ENCODE measurements at places on chromosomes 5 and 9. TPM values are rescaled to one million over a fixed set of nuclear protein-coding genes. Genes with fewer than 3 reads are reported as not detected.

- no peak for DNase-seq
- H3K36me3 ChIP-seq = no peaks in the 10 kb centered on the region
- no peak overlapping the region for H3K27ac ChIP-seq
- no peak overlapping the region for H3K4me3 ChIP-seq
- no peaks in the 10 kb centered on the region for H3K4me1 ChIP-seq
- peaks cover 2% of the 10 kb centered on the region for H3K27me3 ChIP-seq
These were observed 72.8 kb upstream of the ZNF608 start for GRCh38 chr5:124819201-124819600.

GRCh38 chr5:103207653-103208052 is 50.9 kb upstream of the MACIR start:
- peaks cover 30% of the 10 kb centered on the region for H3K36me3 ChIP-seq
- H3K27me3 ChIP-seq = no peaks in the 10 kb centered on the region
- DNase-seq = no peak
- H3K27ac ChIP-seq = peak overlapping the region; percentile 79

DNA sequence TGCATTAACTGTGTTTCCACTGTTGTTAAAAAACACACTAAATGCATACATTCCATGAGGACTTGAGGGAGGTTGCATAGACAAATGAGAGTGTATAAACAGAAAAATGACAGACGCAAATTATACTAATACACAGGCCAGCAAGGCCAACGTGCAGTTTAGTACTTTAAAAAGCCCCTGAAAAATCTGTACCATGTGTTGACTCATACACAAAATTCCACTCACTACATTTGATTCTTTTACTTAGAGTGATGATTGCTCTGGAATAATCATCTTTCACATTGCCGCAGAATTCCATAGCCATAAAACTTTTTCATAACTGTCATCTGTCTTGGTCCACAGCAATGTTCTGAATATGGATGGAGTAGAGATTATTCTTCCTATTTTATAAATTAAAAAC is 215.7 kb downstream of the FAM114A2 start:
- no peaks in the 10 kb centered on the region for H3K27me3 ChIP-seq
- no peak overlapping the region for H3K4me3 ChIP-seq
- no peaks in the 10 kb centered on the region for H3K36me3 ChIP-seq
- no peak for DNase-seq
- H3K27ac ChIP-seq = no peak overlapping the region

- no peak overlapping the region for H3K4me3 ChIP-seq
- no peak for DNase-seq
- H3K27ac ChIP-seq = no peak overlapping the region
These were observed 5.5 kb upstream of the SLC6A19 start for GRCh38 chr5:1195916-1196315.

- H3K27me3 ChIP-seq = no peaks in the 10 kb centered on the region
- peak; percentile 38 for DNase-seq
- peaks cover 43% of the 10 kb centered on the region for H3K4me1 ChIP-seq
- H3K27ac ChIP-seq = peak overlapping the region; percentile 85
These were observed 451.8 kb downstream of the RAB3C start for GRCh38 chr5:59034498-59035186.

DNA sequence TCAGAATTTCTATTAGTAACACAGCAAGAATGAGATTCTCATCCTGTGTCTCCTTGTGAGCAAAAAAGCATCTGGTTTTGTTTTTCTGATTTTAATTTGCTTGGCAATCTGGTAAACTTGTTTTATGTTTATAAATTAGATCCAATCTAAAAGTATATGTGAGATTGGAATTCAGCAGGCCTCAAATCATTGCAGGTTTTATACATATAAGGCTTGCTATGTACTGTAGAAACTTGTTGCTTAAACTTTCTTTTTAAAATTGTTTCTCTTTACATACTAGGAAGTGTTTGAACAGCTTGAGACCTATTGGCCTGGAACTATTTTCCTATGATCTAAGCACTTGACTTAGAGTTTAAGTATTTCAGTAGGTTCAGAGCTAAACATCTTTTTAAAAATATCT is 1037.8 kb downstream of the NR2F1-AS1 start:
- no peak overlapping the region for H3K27ac ChIP-seq
- H3K4me1 ChIP-seq = no peaks in the 10 kb centered on the region
- no peaks in the 10 kb centered on the region for H3K27me3 ChIP-seq
- H3K36me3 ChIP-seq = no peaks in the 10 kb centered on the region
- no peak overlapping the region for H3K4me3 ChIP-seq

DNA sequence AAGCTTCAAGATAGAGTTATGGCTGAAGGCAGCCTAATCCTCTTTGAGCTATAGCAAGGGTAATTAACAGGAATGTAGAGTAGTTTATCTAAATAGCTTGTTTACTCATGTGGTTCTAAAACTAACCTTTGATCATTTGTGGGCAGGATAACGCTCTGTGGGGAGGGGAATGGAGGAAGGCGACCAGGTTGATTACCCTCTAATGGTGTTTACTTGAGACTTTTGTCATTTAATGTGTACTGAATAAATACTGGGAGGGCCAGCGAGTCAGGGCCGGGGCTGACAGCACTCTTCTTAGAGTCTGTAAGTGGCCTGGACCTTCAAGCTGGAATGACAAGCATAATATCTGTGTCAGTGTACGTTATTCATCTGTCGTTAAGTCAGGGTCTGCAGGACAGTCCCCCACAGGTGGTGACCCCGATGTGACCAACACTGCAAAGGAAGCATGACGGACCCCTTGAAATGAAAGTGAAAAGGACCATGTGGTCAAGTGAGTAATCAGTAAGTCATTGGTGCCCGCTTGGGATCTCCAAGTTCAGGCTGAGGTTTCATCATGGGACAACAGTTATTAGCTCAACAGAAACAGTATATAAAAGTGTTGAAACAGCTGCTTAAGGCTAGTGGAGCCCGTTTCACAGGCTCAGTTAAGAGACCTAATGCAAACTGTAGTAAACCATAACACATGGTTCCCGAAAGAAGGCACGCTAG is 162.6 kb downstream of the CPLANE1 start:
- H3K27ac ChIP-seq = no peak overlapping the region
- H3K36me3 ChIP-seq = peaks cover 7% of the 10 kb centered on the region
- no peak overlapping the region for H3K4me3 ChIP-seq
- no peaks in the 10 kb centered on the region for H3K27me3 ChIP-seq

GRCh38 chr5:161086461-161086860 is 234.4 kb upstream of the ATP10B start:
- no peaks in the 10 kb centered on the region for H3K27me3 ChIP-seq
- H3K4me3 ChIP-seq = no peak overlapping the region
- H3K4me1 ChIP-seq = no peaks in the 10 kb centered on the region
- no peaks in the 10 kb centered on the region for H3K36me3 ChIP-seq
- H3K27ac ChIP-seq = no peak overlapping the region

GRCh38 chr9:84969084-84969483 is 299.6 kb downstream of the NTRK2 start:
- H3K27me3 ChIP-seq = peaks cover 5% of the 10 kb centered on the region
- H3K27ac ChIP-seq = no peak overlapping the region
- no peak overlapping the region for H3K4me3 ChIP-seq
- no peak for DNase-seq
- no peaks in the 10 kb centered on the region for H3K4me1 ChIP-seq

Gene PCDHGB1
- not detected for total RNA-seq

Gene HSD17B4
- 94.3 TPM for total RNA-seq

Gene C9orf50
- total RNA-seq = not detected

Gene CBY3
- total RNA-seq = 0.47 TPM

Gene TAF11L3
- not detected for total RNA-seq

Gene POMT1
- total RNA-seq = 35.9 TPM

Gene CDH6
- not detected for total RNA-seq

Measured in activated CD8-positive, alpha-beta T cell treated with anti-CD3 and anti-CD28 coated beads for 36 hours (primary cell).